ENCODE measurements at places on chromosomes 2 and 18. TPM values are rescaled to one million over a fixed set of nuclear protein-coding genes. Genes with fewer than 3 reads are reported as not detected.

The ACKR3 gene
- total RNA-seq, result 12.9 TPM

The HEATR5B gene
- 25.1 TPM for total RNA-seq

The CTAGE1 gene
- 0.06 TPM for total RNA-seq

The CRYBA2 gene
- not detected for total RNA-seq

The TOGARAM2 gene
- 19.8 TPM for total RNA-seq

The RBKS gene
- total RNA-seq, result 5.1 TPM

The G6PC2 gene
- total RNA-seq, result 0.37 TPM

DNA sequence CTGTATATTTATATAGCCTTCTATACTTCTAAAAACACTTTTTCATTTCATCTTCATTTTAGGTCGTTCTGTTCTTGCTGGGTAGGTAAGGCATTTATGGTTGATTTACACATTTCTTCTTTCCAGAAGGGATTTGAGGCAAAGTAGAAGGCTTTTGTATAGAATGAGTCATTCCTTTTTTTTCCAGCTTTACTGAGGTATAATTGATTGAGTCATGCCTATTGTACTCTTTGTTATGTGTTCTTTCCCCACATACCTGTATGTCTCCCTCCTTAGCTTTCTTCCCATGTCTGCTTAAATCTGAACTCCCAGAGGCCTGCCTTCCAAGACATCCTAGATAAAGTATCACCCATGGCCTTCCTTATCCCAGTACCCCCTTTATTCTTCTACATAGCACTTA lies 4.8 kb upstream of the CDC42EP3 start:
- H3K4me1 ChIP-seq, result no peaks in the 10 kb centered on the region
- H3K27ac ChIP-seq, result no peak overlapping the region
- H3K27me3 ChIP-seq, result no peaks in the 10 kb centered on the region
- DNase-seq, result no peak
- no peaks in the 10 kb centered on the region for H3K36me3 ChIP-seq

- no peaks in the 10 kb centered on the region for H3K27me3 ChIP-seq
- no peak overlapping the region for H3K27ac ChIP-seq
These were observed 100.2 kb downstream of the BCL11A start for GRCh38 chr2:60453301-60453700.

GRCh38 chr18:45833846-45834245 lies 8.4 kb downstream of the SIGLEC15 start:
- H3K27ac ChIP-seq, result no peak overlapping the region
- H3K27me3 ChIP-seq, result no peaks in the 10 kb centered on the region
- no peaks in the 10 kb centered on the region for H3K36me3 ChIP-seq
- H3K4me3 ChIP-seq, result no peak overlapping the region
- no peak for DNase-seq

GRCh38 chr2:36569267-36569856 lies 28.6 kb downstream of the FEZ2 start:
- H3K27me3 ChIP-seq, result no peaks in the 10 kb centered on the region
- no peak overlapping the region for H3K27ac ChIP-seq
- peaks cover 2% of the 10 kb centered on the region for H3K4me1 ChIP-seq

DNA sequence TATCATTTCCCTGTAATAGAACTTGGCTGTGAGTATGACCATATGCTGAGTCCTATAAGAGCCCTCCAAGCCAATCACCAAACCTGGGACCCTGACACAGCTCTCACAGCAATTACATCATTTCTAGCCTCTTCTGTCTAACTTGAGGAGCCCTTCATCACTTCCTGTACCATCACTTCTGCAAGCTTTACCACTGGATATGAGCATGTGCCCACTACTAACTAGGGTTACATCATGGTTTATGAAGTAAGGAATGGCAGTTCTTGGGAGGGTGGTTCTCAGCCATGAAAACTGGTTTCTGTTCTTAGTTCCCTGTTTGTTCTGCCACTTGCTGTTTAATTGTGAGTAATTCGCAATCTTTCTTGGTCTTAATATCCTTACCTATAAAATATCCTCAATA lies 31.0 kb upstream of the EPB41L3 start:
- no peak for DNase-seq
- no peaks in the 10 kb centered on the region for H3K36me3 ChIP-seq
- H3K27ac ChIP-seq, result no peak overlapping the region
- H3K4me3 ChIP-seq, result no peak overlapping the region

DNA sequence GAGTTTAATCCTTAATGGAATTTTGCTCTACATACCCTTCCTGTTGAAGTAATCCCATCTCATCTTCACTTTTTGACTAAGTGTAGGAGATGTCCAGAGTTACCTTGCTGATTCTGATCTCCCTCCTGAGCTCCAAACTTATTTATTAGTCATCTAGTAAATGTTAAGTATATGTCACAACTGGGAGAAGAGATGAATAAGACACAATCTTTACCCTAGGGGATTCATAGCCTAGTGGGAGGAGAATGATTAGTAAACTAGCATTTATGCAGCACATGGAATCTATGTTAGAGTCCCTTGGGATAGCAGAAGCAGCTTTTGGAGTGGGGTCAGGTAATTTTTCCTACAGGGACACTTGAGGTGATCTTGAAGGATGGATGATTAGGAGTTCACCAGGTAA lies 20.7 kb downstream of the ACVR2A start:
- H3K27me3 ChIP-seq, result no peaks in the 10 kb centered on the region
- no peak overlapping the region for H3K4me3 ChIP-seq
- H3K27ac ChIP-seq, result no peak overlapping the region

DNA sequence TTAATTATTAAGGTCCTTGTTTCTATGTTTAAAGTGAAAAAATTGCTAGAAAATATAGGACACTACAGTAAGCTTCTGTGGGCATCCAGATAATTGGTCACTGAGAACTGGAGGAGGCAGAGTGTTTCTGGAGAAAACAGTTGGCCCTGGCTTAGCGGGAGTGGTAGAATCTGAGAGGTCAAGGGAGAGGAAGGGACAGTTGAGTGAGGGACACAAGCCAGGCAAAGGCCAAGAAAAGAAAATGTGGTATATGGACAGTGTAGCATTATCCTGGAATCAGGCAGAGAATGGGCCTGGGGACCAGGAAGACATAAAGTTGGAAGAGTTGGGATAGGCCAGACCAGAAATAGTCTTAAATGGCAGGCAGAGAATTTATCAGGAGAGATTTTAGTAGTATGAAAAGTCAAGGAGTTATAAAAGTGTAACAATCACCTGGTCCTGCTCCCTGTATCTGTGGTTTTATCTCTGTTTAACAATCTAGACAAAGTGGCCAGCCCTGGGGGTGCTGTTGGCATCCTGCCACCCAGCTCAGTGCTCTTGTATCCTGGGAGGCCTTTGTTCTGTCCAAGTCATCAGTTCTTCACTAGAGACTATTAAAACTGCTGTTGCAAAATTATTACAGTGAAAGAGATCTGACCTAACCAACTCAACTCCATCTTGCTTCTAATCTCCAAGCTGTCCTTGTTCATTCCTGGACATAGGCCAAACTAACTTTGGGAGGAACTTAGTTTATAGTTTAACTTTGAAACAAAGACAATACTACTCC lies 15.4 kb upstream of the MSGN1 start:
- no peaks in the 10 kb centered on the region for H3K36me3 ChIP-seq
- H3K27me3 ChIP-seq, result no peaks in the 10 kb centered on the region
- no peak overlapping the region for H3K4me3 ChIP-seq

GRCh38 chr2:237919593-237919992 lies 47.2 kb upstream of the UBE2F start:
- DNase-seq, result no peak
- no peaks in the 10 kb centered on the region for H3K27me3 ChIP-seq
- H3K4me1 ChIP-seq, result no peaks in the 10 kb centered on the region
- no peak overlapping the region for H3K27ac ChIP-seq
- H3K36me3 ChIP-seq, result no peaks in the 10 kb centered on the region

DNA sequence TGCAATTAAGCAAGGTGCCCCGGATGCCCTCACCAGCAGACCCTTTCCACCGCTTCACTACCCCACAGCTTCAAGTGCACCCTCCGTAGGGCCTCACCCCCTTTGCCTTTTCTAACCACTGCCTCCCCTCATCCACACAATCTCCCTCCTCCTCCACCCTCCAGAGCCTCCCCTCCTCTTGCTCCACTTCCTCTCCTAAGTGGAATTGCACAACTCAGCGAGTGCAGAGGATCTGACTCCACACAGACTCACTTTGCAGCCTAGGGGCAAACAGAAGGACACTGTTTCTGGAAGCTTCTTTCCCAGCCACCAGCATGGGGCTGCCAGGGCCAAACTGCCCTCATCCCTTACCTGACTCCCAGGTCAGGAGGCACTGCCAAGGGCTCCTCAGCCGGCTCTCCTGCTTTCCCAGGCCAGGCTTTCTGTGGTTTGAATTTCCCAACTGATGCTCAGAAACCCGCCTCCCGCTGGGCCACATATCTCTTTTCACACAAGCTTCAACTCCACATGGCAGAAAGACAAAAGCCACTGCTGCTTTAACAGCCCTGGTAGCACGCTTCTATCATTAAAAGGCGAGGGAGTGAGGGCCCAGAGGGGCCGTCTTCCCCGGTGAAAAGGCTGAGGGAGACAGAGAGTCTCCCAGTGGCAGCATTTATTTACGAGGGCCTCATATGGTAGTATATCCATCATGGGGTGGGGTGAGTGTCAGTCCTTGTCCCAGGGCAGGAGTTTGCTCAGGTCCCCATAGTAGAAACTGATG lies 74.7 kb upstream of the MGAT4A start:
- H3K27ac ChIP-seq, result peak overlapping the region; percentile 54
- no peak overlapping the region for H3K4me3 ChIP-seq
- peaks cover 4% of the 10 kb centered on the region for H3K36me3 ChIP-seq
- H3K27me3 ChIP-seq, result no peaks in the 10 kb centered on the region

- H3K27ac ChIP-seq, result no peak overlapping the region
- no peak for DNase-seq
- no peaks in the 10 kb centered on the region for H3K4me1 ChIP-seq
- no peak overlapping the region for H3K4me3 ChIP-seq
- no peaks in the 10 kb centered on the region for H3K27me3 ChIP-seq
These were observed 8.8 kb upstream of the ZNF516 start for GRCh38 chr18:76503649-76504386.
